Activated T-helper 1 cell treated with Interleukin-2 at 50 U/mL for 16 hours (primary cell): ENCODE measurements at places on chromosomes 1 and 21.

DNA sequence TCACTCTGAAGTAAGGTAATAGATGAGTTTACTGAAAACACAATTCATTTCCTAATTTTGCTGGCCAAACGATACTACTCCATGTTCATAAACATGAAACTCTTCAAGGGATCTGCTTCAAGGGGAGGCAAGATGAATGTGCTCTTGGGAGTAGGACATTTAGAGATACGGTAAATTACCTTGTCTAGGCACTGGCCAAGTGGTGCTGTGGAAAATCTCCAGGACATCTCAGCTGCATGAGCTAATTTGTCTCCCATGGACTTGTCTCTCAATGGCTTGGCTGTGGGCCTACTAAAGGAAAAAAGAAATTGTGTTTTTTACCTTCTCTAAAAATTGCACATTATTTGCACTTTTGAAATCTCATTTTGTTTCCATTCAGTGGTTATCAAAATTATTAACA is 780.6 kb downstream of the LTN1 start:
- no peak for DNase-seq

DNA sequence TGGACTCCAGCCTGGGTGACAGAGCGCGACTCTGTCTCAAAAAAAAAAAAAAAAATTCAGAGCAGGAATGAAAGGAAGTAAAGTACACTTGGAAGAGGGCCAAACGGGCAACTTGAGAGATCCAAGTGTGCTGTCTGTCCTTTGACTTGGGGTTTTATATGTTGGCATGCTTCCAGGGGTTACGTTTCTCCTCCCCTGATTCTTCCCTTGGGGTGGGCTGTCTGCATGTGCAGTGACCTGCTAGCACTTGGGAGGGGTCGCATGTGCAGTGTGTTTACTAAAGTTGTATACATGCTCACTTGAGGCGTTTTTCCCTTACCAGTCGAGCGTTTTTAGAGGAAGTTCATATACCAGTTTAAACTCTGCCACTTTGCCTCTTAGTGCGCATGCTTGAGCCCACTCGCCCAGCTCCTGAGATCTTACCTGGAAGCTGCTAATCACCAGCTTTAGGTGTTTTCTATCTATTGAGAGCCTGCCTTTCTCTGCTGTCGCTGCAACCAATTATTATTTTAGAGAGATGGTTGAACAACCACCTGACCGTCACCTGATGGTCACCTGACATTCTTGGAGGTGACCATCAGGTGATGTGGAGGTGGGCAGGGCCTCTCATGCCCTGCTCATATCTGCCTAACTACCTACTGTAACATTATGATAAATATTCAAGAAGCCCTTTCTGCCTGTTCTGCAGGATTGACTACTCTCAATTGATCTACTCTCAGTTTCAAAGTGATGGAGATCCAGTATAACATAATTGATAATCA is 140.1 kb downstream of the MACF1 start:
- DNase-seq = no peak

DNA sequence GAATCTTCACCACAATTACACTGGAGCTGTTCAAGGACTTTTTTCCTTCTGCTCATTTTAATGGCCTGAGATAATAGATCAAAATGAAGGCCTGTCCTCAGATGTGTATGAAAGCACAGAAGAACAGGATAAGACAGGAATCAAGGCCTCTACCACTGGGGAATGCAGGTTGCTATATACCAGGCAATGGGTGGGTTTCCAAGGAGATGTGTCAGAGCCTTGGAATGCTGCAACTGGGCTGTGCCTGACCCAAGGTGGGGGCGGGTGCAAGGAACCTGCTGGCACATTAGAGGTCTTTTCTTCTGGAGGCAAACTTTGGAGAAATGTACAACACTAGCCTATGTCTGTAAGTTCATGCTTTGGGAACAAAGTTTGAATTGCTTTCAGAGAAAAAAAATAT is 21.7 kb upstream of the LAMC2 start:
- DNase-seq = no peak

GRCh38 chr1:30758785-30759380 is 1.3 kb upstream of the LAPTM5 start:
- no peak for DNase-seq

DNA sequence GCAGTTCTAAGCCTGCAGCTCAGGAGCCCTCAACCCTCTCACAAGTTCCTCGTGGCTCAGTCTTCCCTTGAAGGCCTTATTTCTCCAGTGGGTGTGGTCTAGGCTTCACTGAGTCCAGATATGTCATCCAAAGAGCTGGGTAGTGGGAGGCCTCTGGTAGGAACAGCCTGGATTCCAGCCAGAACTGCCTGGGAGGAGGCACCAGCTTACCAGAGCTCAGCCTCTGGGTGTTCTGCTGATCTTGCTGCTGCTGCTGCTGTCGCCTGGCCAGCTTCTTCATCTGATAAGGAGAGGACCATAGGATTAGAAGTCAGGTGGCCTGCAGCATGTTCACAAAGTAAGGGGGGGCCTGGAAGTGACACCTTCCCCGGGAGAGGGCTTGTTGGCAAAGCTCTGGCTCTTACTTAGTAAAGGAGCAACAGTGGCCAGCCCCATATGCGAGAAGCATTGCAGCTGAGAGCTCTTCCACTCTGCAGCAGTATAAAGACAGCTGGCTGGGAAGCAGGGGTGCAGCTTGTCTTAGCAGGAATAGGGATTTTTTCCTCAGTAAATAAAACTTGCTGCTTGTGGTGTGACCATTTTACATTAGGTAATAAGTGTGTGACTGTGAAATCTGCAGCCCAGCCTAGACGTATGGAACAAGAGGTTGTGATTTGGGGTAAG is 148.5 kb downstream of the LMX1A start:
- DNase-seq = no peak

DNA sequence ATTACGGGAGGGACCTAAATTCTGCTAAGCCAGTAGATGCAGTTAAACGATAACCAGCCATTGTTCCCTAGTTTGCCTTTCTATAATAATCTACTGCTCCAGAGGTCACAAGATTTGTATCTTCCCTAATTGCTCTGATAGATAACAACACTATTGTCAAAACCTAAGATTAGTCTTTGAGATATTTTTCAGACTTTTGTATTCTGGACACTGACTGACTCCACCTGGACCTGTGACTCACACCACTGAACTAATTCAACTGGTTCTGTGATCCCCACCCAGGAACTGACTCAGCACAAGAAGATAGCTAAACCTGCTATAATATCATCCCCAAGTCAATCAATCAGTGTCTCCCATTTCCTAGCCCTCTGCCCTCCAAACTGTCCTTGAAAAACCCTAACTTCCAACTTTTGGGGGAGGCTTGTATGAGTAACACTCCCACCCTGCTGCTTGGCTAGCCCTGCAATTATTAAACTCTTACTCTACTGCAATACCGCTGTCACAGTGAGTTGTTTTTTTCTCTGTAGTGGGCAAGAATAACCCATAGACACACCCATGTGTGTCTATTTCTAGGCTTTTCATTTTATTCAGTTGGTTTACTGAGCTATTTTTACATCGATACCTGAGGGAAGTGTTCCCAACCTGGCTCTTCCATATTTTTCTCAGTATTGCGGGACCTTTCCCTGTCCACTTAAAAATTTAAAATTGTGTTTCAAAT is 11.2 kb downstream of the KIFAP3 start:
- DNase-seq = no peak

GRCh38 chr1:203271962-203272632 is 33.2 kb upstream of the BTG2 start:
- DNase-seq = no peak

DNA sequence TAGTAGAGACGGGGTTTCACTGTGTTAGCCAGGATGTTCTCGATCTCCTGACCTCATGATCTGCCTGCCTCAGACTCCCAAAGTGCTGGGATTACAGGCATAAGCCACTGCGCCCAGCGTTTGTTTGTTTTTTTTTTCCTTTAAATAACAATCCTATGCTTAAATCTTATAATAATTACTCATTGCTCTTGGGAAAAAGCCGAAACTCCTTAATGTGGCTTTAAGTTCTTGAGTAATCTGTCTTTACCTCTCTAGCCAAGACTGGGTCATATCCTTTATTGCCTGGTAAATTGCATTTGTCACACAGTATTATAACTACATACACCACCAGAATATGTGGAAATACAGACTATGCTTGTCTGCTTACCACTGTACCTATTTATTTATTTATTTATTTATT is 97.1 kb downstream of the MACF1 start:
- no peak for DNase-seq

DNA sequence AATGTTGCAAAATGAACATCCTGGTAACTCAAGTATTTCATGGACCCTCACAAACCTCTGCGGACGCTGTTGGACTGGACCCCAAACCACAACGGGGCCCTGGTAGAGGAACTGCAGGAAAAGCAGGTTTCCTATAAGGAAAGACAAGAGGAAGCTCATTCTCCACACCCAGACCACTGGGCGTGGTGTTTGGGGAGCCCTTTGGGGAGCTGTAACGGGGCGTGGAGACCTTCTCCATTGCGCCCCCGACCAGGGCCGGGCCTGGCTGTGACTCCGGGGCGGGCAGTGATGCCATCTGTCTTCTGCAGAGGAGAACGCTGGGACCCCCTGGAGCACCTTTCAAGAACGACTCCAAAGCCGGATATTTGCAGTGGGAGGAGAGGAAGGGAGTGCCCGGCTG is 30.0 kb upstream of the AGPAT3 start:
- DNase-seq = no peak

DNA sequence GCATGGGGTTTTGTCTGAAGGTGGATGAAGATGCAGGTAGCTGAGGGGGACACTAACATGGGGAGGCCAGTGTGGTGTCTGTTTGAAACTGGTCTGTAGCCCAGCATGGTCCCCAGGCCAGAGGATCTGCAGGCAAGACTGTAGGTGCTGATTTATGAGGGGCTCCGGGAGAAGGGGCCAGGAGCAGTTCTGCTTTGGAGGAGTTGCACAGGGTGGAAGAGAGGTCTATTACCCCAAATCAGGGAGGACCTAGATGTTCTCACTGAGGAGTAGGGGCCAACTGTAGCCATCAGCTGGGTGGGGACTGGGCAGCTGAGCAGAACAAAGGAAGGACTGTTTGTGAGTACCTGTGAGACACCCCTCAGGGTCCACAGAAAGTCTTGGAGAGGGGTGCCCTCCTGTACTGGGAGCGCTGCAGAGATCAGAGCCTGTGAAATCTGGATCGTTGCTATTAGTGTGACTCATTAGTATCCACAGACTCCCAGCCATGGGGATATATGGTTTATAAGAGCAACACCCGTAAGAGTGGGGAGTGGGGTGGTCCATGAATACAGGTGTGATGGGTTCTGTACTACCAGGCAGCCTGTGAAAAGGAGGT is 64.3 kb upstream of the IRF2BP2 start:
- DNase-seq = no peak

GRCh38 chr1:234960722-234961455 is 167.7 kb downstream of the TOMM20 start:
- DNase-seq = no peak

DNA sequence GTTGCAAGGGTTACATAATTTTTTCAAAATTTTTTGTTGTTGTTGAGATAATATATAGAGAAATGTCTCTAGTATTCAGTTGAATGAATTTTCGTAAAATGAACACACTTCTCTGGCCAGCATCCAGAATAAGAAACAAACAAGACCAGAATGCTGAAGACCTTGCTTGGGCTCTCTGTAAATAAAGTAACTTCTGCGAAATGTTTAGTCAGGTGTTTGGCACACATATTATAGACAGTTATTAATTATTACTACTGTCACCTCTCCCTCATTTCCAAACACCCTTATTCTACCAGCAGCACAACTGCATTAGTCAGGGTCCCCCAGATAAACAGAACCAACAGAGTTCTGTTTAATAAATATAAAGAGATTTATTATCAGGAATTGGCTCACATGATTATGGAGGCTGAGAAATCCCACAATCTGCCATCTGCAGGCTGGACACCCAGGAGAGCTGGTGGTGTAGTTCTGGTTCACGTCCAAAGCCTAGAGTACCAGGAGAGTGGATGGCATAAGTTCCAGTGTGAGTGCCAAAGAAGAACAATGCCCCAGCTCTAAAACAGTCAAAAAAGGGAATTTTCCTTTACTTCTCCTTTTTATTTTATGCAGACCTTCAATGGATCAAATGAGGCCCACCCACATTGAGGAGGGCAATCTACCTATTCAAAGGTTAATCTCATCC is 44.1 kb upstream of the KCND3 start:
- no peak for DNase-seq

DNA sequence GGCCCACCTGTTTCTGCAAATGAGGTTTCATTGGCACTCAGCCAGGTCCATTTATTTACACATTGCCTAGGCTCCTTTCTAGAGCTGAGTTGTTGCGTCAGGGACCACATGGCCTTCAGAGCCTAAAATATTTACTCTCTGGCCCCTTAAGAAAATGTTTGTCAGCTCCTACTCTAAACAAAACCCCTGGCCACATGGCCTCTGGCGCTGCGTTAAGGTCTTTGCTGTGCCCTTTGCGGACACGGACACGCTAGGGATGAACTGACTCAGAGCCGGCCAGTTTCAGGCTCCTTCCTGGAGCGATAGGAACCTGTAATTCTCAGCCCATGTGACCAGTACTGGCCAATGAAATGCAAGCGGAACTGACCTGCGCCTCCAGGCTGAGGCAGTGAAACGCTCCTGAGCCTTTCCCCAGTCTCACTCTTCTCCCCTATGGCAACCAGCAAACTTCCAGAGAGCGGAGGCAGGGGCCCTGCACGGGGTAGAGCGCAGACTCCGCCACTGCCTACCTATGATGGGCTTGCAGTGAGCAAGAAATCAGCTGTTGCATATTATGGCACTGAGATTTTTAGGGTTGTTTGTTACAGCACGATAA is 160.3 kb downstream of the ETS2 start:
- no peak for DNase-seq

DNA sequence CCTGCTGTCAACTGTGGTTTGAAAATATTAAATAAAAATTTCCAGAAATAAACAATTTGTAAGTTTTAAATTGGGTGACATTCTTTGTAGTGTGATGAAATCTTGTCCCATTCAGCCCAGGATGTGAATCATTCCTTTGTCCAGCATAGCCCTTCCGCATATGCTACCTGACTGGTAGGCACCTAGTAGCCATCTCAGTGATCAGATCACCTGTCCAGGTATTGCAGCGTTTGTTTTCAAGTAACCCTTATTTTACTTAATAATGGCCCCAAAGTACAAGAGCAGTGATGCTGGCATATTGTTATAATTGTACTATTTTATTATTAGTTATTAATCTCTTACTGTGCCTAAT is 351.6 kb upstream of the B3GALT2 start:
- DNase-seq = no peak

GRCh38 chr21:46119637-46120271 is 21.8 kb downstream of the COL6A2 start:
- no peak for DNase-seq

- no peak for DNase-seq
Observed at GRCh38 chr1:172818841-172819527, 160.1 kb downstream of the FASLG start.

GRCh38 chr21:46215436-46216131 is 13.0 kb downstream of the LSS start:
- no peak for DNase-seq

DNA sequence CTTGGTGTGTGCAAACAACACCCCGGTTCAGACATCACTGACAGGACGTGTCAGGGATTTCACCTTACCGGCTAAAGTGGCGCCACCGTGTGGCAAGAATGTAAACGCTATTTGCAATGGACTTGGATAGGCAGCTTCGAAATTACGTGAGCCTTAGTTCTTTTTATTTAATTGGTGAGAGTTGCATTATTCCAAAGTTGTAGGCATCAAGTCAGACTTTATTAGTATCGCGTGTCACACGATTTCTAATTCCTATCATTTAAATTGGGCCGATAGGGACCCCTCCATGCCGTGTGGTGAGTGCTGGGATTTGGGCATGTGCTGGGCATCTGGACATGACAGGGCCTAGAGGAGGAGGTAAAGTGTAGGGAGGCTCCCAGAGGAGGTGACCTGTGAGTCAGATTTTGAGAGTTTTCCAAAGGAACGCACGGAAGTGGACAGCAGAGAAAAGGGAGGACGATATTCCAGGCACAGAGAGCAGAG is 14.5 kb upstream of the CPT2 start:
- DNase-seq = peak; percentile 60

- no peak for DNase-seq
Observed at GRCh38 chr1:212542761-212543187, 65.8 kb upstream of the ATF3 start.
